ENCODE measurements at places on chromosomes 12 and 14.
A peak's percentile ranks its signal among the peaks of the same experiment; 100 is the strongest.

GRCh38 chr14:92584220-92584619 is 70.6 kb downstream of the RIN3 start:
- no peak for DNase-seq

DNA sequence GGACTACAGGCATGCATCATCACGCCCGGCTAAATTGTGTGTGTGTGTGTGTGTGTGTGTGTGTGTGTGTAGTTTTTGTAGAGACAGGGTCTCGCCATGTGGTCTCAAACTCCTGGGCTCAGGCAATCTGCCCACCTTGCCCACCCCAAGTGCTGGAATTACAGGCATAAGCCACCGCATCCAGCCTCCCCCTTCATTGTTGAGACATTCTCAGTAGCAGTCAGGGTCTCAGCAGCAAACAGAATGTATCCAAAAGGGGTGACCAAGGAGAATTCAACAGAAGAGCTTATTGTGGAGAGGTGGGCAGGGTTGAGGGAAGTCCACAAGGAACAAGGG is 37.3 kb upstream of the PLEKHG6 start:
- DNase-seq = no peak

GRCh38 chr12:116074686-116075085 is 202.8 kb downstream of the MED13L start:
- no peak for DNase-seq

DNA sequence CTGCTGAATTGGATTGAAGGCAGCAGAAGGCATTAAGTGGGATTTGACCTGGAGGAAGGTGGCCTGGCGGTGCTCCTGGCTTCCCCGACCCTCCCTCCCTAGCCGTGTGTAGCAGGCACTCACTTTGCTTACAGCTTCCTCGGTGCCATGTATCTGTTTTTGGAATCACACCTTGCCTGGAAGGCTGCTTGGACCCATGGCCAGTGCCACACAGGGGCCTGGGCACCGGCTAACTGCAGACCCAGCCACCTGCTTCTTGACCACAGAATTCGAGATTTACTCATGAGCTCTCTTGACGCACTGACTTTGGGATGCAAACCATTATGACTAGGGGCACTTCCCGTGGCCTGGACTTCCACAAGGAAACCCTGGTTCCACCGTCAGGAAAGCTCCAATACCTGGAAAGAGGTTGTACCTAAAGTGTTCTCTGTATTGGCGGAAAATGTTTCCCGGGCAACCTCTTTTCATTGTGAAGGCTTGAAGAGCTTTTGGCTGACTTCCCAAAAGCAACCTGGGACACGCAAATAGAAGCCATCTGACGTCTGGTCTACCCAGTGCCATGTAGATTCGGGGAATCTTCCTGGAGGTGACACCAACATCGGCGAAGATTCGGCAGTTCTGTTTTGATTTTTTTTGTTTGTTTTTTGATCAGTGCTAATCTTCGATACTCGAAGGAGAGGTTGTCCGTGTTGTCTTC is 125.6 kb upstream of the RTL1 start:
- no peak for DNase-seq

GRCh38 chr14:76810525-76810924 is 2.2 kb downstream of the ANGEL1 start:
- no peak for DNase-seq

- peak; percentile 51 for DNase-seq
Observed at GRCh38 chr12:108390495-108391203, 51.5 kb upstream of the CMKLR1 start.

GRCh38 chr12:85423947-85424346 is 143.9 kb downstream of the ALX1 start:
- no peak for DNase-seq

- DNase-seq = no peak
Observed at GRCh38 chr12:64713376-64713775, 45.8 kb downstream of the GNS start.

GRCh38 chr14:44029933-44030332 is 477.1 kb downstream of the FSCB start:
- DNase-seq = no peak

GRCh38 chr12:6965026-6965661 is 5.3 kb downstream of the PHB2 start:
- DNase-seq = peak; percentile 95

DNA sequence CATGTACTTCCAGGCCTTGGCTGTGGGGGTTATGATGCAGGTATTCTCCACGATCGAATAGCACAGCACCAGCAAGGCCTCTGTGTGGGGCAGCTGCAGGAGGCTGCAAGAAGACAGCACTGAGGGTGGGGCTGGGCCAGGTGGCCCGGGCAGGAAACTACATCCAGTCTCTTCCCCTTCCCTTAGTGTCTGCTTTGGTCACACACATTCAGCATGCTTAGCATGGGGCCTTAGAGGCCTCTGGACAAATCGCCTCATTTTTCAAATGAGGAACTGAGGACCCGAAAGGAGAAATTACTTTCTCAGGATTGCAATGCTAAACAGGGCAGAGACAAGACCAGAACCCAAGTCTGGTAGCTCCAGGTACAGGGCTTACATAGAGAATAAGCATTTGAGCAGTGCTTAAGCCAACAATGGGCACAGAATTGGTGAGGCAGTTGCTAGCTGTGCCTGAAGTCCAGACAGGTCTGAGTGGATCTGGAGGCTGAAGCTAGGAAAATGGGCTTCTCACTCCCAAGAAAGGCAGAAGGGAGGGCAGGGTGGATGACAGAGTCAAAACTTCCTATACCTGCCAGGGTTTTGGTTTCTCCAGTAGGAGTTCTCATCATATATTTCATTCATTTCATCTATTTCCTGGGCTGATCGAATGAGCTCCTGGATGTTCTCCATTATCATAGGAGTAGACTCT is 3.5 kb downstream of the ACRBP start:
- no peak for DNase-seq

- no peak for DNase-seq
Observed at GRCh38 chr14:76268047-76268431, 107.9 kb upstream of the ESRRB start.

DNA sequence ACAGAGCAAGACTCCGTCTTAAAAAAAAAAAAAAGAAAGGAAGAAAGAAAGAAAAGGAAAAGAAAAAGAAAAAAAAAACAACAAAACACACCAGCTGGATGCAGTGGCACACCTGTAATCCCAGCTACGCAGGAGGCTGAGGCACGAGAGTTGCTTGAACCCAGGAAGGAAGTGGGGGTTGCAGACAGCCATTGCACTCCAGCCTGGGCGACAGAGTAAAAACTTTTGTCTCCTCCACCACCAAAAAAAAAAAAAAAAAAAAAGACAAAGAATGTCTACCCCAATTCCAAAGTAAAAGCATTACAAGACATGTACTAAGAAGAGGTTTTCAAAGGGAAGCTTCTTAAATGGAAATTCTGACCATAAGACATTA is 53.4 kb downstream of the HNRNPC start:
- DNase-seq = no peak

All from NT2/D1 (cell line).